Inflammatory macrophage (primary cell): ENCODE measurements at places on chromosomes 16 and 17.
A peak's percentile ranks its signal among the peaks of the same experiment; 100 is the strongest.

GRCh38 chr16:17921357-17921978, 415.1 kb downstream of the NPIPA8 start:
- DNase-seq = peak; percentile 57

DNA sequence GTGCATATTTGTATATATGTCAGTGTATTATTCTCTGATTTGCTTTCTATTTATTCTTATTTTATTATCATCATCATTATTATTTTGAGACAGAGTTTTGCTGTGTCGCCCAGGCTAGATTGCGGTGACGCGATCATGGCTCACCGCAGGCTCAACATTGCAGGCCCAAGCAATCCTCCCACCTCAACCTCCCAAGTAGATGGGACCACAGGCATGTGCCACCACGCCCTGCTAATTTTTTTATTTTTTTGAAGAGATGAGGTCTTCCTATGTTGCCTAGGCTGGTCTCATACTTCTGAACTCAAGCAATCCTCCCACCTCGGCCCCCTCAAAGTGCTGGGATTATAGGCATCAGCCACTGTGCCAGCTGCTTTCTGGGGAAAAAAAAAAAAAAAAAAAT, 8.4 kb upstream of the ARHGAP17 start:
- DNase-seq = no peak

GRCh38 chr16:10622036-10622921, 41.9 kb upstream of the EMP2 start:
- no peak for DNase-seq

GRCh38 chr17:79991140-79991923, 44.3 kb downstream of the TBC1D16 start:
- peak; percentile 47 for DNase-seq

DNA sequence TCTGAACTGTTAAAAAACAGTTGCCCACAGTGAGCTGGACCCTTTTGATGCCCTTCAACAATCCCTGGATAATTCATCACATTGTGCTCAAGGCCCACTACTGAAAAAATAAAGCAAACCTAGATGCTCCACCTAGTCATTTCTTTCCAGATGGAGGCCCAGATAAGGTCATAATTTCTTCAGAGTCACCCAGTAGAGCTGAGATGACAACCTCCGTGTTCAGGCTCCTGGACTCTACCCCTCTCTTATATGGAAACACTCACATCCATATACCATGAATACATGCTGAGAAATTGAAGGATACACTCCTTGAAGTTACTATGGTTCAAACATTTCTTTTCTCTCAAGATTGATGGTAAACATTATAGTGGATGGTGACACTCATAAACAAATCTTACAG, 2.7 kb upstream of the ABCA3 start:
- DNase-seq = no peak

DNA sequence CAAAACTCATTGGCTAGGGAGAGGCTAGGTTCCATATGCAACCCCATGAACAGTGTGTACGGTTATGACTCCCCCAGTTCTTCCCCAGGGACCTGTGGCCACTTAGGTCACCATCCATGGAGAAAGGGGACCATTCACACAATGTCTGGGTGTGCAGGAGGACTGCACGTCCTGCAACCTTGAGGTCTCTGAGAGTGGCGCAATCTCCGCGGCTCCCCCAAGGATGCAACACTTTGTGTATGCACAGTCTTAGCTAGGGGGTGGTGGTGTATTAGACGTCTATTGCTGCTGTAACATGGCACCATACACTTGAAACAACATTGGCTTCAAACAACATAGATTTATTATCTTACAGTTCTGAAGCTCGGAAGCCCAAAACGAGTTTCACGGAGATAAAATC, 65.6 kb upstream of the CBX4 start:
- DNase-seq = no peak

GRCh38 chr17:74394977-74395376, 27.7 kb downstream of the GPR142 start:
- no peak for DNase-seq

GRCh38 chr16:68800257-68800875, 43.0 kb upstream of the TANGO6 start:
- peak; percentile 56 for DNase-seq

- no peak for DNase-seq
Measured at GRCh38 chr16:84548971-84549844, 44.7 kb upstream of the MEAK7 start.

- DNase-seq = no peak
Measured at GRCh38 chr16:1223355-1224214, 1.5 kb downstream of the TPSG1 start.

DNA sequence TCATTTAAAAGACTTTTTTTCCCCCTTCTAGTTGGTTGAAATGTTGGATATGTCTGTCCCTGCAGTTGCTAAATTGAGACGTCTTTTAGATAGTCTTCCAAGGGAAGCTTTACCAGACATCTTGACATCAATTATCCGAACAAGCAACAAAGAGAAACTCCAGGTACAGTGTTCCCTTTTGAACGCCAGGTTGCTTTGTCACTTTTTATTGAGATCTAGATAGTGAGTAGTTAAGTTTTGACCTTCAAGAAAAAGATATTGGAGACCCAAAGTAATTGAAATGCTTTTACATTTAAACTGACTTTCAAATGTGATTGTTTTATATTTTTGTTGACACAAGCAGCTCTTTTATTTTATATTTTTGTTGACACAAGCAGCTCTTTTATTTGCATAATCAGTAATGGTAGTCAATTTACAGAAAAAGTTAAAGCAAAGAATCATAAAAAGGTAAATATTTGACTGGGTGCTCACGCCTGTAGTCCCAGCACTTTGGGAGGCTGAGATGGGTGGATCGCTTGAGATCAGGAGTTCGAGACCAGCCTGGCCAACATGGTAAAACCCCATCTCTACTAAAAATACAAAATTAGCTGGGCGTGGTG, 9.3 kb upstream of the ABCC11 start:
- DNase-seq = no peak

DNA sequence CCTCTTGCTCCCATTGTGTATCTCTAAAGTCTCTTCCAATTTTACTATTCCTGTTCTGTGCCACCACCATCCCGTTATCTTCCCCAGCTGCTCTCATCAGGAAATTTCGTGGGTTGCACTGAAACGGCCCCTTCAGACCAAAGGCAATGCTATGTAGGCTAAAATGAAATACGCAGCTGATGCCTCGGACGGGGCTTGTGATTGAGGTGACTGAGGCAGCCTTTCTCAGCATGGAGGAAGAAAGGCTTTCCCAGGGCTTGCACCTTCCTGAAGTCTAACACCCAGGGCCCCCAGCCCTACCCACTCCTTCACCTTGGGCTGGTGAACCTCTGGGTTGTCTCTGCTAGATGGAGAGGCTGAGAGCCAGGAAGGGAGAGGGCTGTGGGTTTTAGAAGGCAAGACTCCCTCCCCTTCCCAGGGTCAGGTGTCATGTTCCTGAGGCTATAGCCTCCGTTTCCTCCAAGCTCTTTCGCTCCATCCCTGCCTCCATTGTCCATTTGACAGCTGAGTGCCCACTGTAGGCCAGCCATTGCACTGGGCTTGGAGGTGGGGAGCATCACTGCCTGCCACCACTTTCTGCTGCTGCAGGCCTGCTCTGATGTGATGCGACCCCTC, 7.8 kb downstream of the CCDC200 start:
- no peak for DNase-seq

DNA sequence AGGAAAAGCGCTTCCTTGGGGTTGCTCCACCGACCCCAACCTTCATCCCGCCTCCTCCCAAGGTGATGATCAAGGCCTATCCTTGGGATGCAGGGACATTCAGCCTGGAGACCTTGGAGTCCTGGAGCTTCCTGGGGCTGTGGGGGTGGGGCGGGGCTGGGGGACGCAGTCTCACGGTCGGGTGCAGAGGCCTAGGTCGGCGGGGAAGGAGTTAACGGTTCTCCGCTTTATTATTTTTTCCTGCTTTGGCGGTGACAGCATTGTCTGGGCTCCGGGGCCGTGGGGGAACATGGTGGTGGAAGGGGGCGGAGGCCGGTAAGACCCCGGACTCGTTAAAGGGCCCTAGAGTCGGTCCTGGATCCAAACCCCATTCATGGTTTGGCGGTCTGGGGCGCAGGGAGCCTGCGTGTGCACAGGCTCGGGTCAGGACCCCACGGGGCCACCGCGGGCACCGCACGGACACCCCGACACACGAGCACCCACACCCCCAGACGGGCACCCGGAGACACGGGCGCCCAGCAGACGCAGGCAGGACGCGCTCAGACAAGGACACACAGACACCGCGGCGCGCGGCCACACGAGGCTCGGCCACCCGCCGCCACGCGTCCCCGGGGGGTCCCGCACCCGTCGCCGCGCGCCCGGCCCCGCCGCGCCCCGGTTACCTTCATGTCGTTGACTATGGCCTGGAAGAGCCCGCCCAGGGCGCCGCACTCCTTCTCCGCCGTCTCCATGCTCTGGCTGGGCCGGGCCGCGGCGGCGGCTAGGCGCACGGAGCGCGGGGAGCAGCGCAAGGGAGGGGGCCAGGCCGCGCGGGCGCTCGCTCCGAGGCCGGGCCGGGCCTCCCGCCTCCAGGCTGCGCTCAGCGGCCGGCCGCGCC, 554 bp downstream of the MTSS2 start:
- DNase-seq = no peak

GRCh38 chr17:7676533-7676932, 10.8 kb downstream of the TP53 start:
- no peak for DNase-seq

GRCh38 chr17:13518261-13519000, 83.3 kb downstream of the HS3ST3A1 start:
- no peak for DNase-seq

DNA sequence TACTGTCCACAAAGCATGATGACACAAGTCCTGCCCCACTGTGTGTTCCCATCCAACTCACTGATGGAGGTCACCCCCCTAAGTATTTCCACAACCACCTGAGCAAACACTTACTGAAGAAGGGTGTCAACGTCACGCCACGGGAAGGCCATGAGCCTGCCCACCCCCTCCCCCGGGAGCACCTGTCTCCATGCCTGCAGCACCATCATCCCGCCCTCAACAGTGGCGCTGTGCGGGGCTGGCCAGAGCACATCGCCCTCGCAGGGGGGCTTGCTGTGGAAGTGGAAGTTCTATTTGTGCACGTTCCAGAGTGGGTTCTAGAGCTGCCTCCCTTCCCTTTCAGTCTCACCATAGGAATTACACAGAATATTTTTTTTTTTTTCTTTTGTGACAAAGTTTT, 4.3 kb upstream of the MBTPS1 start:
- DNase-seq = no peak

GRCh38 chr16:48323783-48324775, 61.1 kb downstream of the SIAH1 start:
- peak; percentile 67 for DNase-seq

DNA sequence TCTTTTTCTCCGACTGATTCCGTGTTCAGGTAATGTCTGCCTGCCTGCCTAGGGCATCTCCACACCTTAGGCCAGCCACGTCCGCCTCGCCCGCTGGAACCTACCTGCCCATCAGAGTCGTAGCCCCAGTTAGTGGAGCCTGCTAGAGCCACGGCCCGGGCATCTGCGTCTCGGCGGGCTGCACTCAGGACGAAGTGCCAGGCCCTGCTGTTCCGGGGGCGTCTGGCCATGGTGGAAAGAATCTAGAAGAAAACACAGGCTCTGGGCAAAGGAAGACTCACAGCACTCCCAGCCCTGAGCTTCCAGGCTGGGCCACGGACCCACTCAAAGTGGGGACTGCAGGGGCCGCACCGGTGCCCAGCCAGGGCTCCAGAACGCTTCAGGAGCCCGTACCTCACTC, 1.1 kb downstream of the SPSB3 start:
- no peak for DNase-seq

DNA sequence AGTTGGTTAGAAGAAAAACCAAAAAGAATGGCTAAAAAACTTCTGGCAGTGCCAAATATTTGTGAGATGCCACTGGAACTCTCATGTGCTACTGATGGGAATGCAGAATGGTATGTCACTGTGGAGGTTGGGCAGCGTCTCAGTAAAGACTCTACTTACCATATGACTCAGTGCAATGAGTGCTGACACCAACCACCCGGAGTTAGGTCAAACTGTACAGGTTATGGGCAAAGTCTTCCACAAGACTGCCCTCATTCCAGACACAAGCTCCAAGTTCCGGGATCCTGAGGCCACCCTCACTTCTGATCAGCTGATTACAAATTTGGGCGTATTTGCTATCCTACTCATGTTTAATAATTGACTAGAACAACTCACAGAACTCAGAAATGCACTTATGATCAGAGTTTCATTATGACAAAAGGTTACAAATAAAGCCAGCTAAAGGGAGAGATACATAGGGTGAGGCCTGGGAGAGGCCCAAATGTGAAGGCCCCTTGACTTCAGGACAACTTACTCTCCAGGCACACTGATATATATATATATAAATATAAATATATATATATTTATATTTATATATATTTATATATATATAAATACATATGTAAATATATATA, 114.9 kb downstream of the TRIM37 start:
- no peak for DNase-seq

- DNase-seq = no peak
Measured at GRCh38 chr17:69551212-69552010, 136.9 kb downstream of the MAP2K6 start.

DNA sequence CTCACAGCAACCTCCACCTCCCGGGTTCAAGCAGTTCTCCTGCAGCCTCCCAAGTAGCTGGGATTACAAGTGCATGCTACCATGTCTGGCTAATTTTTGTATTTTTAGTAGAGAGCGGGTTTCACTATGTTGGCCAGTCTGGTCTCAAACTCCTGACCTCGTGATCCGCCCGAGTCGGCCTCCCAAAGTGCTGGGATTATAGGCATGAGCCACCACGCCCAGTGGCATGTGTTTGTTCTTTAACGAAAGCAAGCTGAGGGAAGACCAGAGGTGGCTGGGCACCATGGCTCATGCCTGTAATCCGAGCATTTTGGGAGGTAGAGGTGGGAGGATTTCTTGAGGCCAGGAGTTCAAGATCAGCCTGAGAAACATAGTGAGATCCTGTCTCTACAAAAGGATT, 18.1 kb downstream of the TNFRSF13B start:
- DNase-seq = no peak

DNA sequence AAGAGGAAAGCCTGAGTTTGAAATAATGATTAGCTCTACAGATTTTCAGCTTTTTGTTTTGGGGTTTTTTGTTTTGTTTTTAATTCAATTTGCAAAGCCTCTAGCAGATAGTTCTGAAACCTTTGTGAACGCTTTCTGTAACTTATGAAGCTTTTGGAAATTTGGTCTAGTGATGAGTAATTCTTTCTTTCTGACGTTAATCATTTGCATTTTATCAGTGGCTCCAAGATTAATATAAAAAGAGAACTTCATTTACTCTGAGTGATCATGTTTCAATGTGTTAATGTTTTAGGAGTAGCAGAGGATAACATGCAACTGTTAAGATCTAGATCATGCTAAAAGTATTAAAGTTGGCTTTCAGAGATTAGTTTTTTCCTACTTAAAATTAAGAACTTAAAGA, 160.3 kb upstream of the TBX2 start:
- DNase-seq = no peak
